ENCODE measurements at places on chromosomes 2 and 18.

GRCh38 chr18:8762968-8763367 is 57.6 kb downstream of the MTCL1 start:
- H3K27me3 ChIP-seq = no peaks in the 10 kb centered on the region

- DNase-seq = no peak
- H3K27ac ChIP-seq = no peak overlapping the region
- H3K27me3 ChIP-seq = no peaks in the 10 kb centered on the region
- H3K4me3 ChIP-seq = no peak overlapping the region
These were observed 30.8 kb downstream of the THAP4 start for GRCh38 chr2:241606186-241606585.

DNA sequence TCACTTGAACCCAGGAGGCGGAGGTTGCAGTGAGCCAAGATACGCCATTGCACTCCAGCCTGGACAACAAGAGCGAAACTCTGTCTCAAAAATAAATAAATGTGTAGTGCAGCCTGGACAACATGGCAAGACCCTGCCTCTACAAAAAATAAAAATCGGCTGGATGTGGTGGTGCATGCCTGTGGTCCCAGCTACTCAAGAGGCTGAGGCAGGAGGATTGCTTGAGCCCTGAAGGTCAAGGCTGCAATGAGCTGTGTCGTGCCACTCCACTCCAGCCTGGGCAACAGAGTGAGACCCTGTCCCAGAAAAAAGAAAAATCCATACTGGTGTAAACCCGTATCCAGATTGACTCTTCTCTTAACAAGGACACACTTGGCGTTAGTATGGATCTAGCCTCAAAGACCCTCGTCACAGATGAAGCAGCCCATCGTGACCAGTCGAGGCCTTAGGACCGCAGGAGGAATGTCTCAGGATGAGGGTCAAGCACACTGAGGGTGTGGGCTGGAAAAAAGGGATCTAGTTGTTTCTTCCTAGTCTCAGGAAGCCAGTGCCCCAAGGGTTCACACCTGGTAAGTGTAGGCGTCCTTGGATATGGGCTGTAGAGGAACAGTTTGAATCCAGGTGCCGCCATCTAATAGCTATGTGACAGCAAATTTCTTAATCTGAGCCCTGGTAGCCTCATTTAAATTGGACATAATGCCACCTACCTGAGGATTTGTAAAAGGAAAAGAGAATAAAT is 4.0 kb upstream of the GPBAR1 start:
- peaks cover 49% of the 10 kb centered on the region for H3K36me3 ChIP-seq
- DNase-seq = peak; percentile 4
- peaks cover 26% of the 10 kb centered on the region for H3K4me1 ChIP-seq
- no peak overlapping the region for H3K27ac ChIP-seq

- H3K4me1 ChIP-seq = peaks cover 11% of the 10 kb centered on the region
- peak; percentile 29 for DNase-seq
- no peak overlapping the region for H3K4me3 ChIP-seq
- no peaks in the 10 kb centered on the region for H3K27me3 ChIP-seq
These were observed 68.1 kb upstream of the FZD7 start for GRCh38 chr2:201965550-201965949.

DNA sequence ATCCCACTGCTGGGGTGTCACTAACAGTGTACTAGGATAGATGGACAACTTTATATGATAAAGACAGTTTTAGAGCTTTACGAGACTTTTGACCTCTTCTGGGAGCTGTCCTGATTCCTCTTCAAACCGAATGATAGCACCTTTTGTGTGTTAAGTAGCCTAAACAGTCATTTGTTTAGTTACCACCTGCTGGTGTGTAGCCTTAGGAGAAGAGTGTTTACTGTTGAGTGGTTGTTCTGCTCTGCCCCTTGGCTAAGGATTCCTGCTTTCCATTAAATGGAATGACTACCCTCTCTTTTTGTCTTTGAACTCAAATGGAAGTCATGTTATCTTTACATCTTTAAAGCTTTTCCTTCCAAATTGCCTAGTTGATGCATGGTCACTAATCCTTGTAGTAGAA is 28.0 kb upstream of the MGAT5 start:
- no peak overlapping the region for H3K27ac ChIP-seq
- DNase-seq = no peak
- H3K27me3 ChIP-seq = no peaks in the 10 kb centered on the region

- no peak overlapping the region for H3K4me3 ChIP-seq
- no peaks in the 10 kb centered on the region for H3K4me1 ChIP-seq
- H3K36me3 ChIP-seq = no peaks in the 10 kb centered on the region
- no peak for DNase-seq
- H3K27ac ChIP-seq = no peak overlapping the region
These were observed 326.4 kb downstream of the THSD7B start for GRCh38 chr2:137091704-137092103.

DNA sequence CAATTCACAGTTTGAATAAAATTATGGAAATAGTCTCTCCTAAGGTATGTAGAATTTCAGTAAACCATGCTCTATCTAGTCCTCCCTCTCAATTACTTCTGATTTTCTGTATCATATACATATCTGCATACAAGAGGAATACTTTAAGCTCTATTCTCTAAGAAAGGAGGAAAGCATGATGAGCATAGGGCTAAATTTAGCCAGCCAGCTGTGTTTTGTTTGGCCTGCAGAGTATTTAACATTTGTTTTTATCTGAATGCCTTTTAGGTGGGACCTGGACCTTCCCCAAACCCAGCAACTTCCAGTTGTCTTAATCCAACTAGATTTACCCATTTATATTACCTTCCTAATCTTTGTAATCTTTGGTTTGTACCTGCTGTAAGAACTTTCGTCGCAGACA is 42.2 kb upstream of the FAM117B start:
- no peak overlapping the region for H3K27ac ChIP-seq
- no peak overlapping the region for H3K4me3 ChIP-seq
- no peaks in the 10 kb centered on the region for H3K27me3 ChIP-seq
- DNase-seq = no peak

DNA sequence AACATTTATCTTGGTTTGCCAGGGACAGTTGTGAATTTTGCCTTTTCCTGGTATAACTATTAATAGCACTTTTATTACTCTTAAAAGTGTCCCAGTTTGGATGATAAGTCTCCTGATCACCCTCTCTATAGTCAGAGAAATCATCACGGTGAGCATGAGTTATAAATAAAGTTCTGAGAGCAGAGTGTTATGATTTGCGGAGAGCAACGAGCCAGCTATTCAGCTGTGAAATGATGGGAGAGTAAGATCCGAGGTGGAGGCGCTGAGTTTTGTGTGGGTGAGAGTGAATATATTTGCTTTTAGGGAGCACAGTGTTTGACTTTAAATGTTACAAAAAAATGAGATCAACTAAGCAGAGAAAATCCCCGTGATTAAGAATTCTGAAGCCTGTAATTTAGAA is 179.6 kb downstream of the DSC3 start:
- no peaks in the 10 kb centered on the region for H3K27me3 ChIP-seq
- no peaks in the 10 kb centered on the region for H3K4me1 ChIP-seq
- no peak overlapping the region for H3K27ac ChIP-seq
- H3K36me3 ChIP-seq = no peaks in the 10 kb centered on the region

DNA sequence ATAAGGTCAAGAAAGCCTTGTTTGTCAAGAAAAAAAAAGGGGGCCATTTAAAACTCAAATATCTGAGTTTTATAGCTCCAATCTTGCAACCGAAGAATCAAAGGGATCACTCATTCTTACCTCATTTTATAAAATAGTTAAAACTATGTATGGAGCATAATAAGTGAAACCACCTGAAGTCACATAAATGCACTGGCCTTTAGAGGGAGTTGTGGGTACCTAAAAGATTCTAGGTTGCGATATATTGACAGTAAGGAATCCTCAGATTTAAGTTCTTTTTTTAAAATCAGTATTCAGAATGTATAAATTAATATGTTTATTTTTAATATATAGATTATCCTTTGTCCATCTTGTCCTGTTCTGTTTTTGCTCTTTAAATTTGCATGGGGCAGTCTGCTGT is 3.4 kb downstream of the ARHGAP28 start:
- peaks cover 5% of the 10 kb centered on the region for H3K27me3 ChIP-seq
- no peak for DNase-seq
- no peak overlapping the region for H3K27ac ChIP-seq
- peaks cover 23% of the 10 kb centered on the region for H3K4me1 ChIP-seq

- H3K36me3 ChIP-seq = no peaks in the 10 kb centered on the region
- H3K27me3 ChIP-seq = peaks cover 41% of the 10 kb centered on the region
- peaks cover 4% of the 10 kb centered on the region for H3K4me1 ChIP-seq
These were observed 797 bp downstream of the NXPH2 start for GRCh38 chr2:138779406-138779780.

GRCh38 chr2:158181171-158181570 is 79.5 kb downstream of the UPP2 start:
- H3K36me3 ChIP-seq = no peaks in the 10 kb centered on the region
- H3K4me1 ChIP-seq = no peaks in the 10 kb centered on the region
- DNase-seq = no peak
- no peak overlapping the region for H3K4me3 ChIP-seq
- H3K27me3 ChIP-seq = peaks cover 29% of the 10 kb centered on the region

GRCh38 chr2:62426154-62426912 is 79.7 kb downstream of the TMEM17 start:
- peaks cover 5% of the 10 kb centered on the region for H3K27me3 ChIP-seq
- H3K4me1 ChIP-seq = no peaks in the 10 kb centered on the region
- H3K36me3 ChIP-seq = no peaks in the 10 kb centered on the region
- no peak for DNase-seq
- no peak overlapping the region for H3K4me3 ChIP-seq
- H3K27ac ChIP-seq = no peak overlapping the region

DNA sequence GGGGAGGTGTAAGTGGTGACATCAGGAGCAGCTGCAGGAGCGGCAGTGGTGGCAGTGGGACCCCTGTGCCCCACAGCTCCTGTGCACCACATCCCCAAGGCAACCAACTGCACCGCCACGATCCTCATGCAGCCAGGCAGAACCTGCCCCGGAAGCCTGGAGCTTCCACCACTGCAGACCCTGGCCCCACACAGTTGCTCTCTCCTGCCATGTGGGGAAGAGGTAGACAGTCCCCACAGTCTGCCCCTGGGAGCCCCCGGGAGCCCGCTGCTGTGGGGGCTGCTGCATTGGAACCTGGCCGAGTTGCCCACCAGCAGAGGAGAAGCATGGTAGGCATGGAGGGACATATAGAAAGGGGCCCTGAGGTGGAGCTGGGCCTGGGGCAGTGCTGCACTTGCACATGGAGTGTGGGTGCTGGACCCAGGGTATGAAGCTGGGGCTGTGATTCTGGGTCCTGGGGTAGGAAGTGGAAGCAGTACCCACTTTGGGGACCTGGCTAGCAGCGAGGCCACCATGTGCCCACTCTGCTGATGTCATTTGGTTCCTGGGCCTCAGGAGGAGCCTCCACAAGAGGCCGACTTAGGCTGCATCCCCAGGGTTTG is 623.3 kb upstream of the LRRTM4 start:
- peak; percentile 6 for DNase-seq
- H3K36me3 ChIP-seq = no peaks in the 10 kb centered on the region
- H3K4me3 ChIP-seq = no peak overlapping the region
- no peaks in the 10 kb centered on the region for H3K27me3 ChIP-seq

GRCh38 chr2:101837354-101837753 is 139.8 kb downstream of the MAP4K4 start:
- H3K27me3 ChIP-seq = no peaks in the 10 kb centered on the region
- peaks cover 7% of the 10 kb centered on the region for H3K4me1 ChIP-seq
- no peak for DNase-seq

DNA sequence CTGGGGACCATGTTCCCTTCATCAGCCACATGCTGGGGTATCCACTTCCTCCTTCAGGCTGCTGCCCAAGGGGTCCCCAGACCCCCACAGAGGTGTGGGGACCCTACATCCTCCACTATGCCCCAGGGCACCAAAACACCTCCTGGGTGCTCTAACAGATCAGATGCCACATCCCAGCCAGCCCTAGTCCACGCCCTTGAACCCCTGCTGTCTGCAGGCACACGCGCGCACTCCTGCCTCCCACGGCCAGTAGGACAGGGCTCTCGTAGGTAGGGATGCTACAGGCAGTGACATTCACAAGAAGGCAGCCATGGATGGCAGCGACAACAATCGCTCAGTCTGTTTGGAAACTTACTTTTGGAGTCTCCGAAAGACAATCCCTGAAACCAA is 3.0 kb upstream of the GPC1 start:
- peak; percentile 77 for DNase-seq
- H3K36me3 ChIP-seq = no peaks in the 10 kb centered on the region
- peaks cover 18% of the 10 kb centered on the region for H3K4me1 ChIP-seq
- no peaks in the 10 kb centered on the region for H3K27me3 ChIP-seq

DNA sequence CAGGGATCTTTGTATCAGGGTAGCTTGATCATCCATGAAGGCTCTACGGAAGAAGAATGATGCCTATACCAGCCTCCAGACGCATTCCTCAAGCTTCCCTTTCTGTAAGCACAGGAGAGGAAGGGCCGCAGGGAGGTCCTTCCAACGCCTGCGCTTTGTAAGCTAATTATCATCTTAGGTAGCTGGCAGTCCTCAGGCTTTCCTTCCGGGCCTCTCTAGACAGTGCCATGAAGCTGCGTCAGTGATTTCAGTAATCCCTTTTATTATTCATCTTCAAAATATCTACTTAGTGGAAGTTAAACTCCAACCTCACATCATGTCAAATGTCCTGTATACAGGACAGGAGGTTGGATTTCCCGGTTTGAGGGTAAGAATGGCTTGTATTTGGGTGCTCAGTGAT is 92.3 kb downstream of the ETAA1 start:
- no peaks in the 10 kb centered on the region for H3K4me1 ChIP-seq
- no peaks in the 10 kb centered on the region for H3K27me3 ChIP-seq
- no peak for DNase-seq

GRCh38 chr2:7023542-7023941 is 106.3 kb downstream of the RNF144A start:
- no peaks in the 10 kb centered on the region for H3K36me3 ChIP-seq
- H3K4me1 ChIP-seq = no peaks in the 10 kb centered on the region
- no peaks in the 10 kb centered on the region for H3K27me3 ChIP-seq
- no peak for DNase-seq
- no peak overlapping the region for H3K4me3 ChIP-seq
- no peak overlapping the region for H3K27ac ChIP-seq

- H3K27me3 ChIP-seq = no peaks in the 10 kb centered on the region
- peaks cover 24% of the 10 kb centered on the region for H3K36me3 ChIP-seq
- H3K27ac ChIP-seq = no peak overlapping the region
- DNase-seq = no peak
- no peaks in the 10 kb centered on the region for H3K4me1 ChIP-seq
These were observed 3.8 kb downstream of the KCNJ13 start for GRCh38 chr2:232772531-232772930.

DNA sequence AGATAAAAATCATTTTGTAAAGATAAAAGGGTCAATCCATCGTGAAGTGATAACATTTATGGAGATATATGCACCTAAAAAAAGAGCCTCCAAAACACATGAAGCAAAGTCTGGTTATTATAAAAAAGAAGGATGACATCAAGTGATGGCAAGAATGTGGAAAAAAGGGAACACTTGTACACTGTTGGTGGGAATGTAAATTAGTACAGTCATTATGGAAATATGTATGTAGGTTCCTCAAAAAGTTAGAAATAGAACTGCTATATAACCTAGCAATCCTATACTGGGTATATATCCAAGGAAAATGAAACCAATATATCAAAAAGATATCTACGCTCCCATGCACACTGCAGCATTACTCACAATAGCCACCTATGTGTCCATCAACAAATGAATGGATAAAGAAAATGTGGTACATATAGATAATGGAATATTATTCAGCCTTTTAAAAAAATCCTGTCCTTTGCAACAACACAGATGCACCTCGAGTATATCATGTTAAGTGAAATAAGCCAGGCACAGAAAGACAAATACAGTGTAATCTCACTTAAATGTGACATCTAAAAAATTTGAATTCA is 28.9 kb downstream of the ABCB11 start:
- H3K4me3 ChIP-seq = no peak overlapping the region
- DNase-seq = no peak
- H3K4me1 ChIP-seq = peaks cover 30% of the 10 kb centered on the region
- no peaks in the 10 kb centered on the region for H3K36me3 ChIP-seq
- no peaks in the 10 kb centered on the region for H3K27me3 ChIP-seq
